Activated CD8-positive, alpha-beta memory T cell treated with anti-CD3 and anti-CD28 coated beads, Interleukin-2, amount 50 U/mL, for 4 hours (primary cell): ENCODE measurements at places on chromosomes 16 and 17.
A peak's percentile ranks its signal among the peaks of the same experiment; 100 is the strongest.

GRCh38 chr16:70159355-70160348 lies 13.9 kb upstream of the CLEC18C start:
- no peak for DNase-seq

GRCh38 chr17:48910370-48910769 lies 2.2 kb downstream of the UBE2Z start:
- no peak for DNase-seq

- DNase-seq: peak; percentile 80
Observed at GRCh38 chr17:58329035-58329809, 627 bp upstream of the TSPOAP1 start.

DNA sequence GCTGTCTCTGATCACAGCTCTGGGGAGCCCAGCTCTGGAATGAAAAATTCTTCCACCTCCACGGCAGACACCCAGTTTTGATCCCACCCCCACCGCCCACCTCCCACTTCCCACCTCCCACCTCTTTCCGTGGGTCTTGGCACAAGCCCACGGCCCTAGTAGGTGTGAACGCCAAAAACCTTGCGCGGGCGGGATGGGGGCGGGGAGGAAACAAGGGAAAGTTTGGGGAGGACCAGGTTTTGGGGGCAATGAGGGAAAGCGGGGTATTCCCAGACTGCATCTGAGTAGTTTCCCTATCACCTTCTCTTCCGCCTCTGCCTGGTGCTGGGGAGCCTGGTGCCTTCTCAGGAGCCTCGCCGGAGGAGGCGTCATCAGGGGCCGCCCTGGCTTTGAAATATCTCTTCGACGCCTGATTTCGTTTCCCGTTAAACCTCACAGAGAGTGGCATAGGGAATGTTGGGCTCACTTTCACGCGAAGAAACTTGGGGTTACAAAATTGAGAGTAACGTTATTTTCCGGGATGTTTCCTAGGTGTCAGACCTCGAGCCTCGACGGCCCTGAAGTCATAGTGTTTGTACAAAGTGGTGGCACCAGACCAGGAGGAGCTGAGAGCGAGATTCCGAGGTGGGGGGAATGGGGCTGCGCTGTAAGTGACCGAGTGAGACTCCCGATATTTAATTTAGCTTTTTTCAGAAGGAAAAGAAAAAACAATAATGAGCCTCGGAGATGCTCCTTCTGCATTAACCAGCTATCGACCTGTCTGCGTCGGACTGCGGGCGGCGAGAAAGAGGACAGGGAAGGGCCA lies 1.6 kb upstream of the IRX3 start:
- no peak for DNase-seq

GRCh38 chr16:19959736-19960135 lies 75.1 kb upstream of the GPRC5B start:
- DNase-seq: no peak

DNA sequence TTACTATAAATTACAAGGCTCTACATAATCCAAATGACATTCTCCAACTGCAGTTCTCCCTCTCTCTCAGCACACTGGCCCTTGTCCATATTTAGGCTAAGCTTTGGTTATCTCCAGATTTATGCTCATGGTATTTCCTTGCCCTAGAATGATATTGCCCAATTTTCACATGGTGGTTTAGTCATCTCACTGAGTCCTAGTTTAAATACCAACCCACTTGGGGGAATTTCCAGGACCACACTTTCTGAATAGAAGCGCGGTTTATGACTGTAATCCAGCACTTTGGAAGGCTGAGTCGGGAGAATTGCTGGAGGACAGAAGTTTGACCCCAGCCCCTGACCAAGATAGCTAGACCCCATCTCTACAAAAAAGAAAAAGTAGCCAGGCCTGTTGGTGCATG lies 280.1 kb upstream of the MON1B start:
- no peak for DNase-seq

DNA sequence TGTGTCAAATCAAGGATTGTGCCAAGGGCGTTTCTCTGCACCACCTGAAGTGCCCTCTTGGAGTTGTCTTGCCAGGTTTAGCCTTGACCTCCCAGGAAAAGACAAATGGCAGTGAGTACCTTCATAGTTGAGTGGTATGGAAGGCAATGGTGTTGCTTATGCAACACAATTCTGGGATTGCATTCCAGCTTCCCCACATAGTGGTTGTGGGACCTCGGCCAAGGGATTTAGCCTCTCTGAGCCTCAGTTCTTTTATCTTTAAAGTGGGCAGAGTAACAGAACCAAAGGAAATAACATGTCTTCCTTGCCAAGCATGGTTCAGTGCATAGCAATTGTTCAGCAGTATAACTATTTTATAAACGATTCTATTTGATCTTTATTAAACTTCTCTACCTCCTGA lies 49.4 kb downstream of the CCDC42 start:
- no peak for DNase-seq

GRCh38 chr17:8838551-8839095 lies 28.9 kb downstream of the PIK3R6 start:
- no peak for DNase-seq

DNA sequence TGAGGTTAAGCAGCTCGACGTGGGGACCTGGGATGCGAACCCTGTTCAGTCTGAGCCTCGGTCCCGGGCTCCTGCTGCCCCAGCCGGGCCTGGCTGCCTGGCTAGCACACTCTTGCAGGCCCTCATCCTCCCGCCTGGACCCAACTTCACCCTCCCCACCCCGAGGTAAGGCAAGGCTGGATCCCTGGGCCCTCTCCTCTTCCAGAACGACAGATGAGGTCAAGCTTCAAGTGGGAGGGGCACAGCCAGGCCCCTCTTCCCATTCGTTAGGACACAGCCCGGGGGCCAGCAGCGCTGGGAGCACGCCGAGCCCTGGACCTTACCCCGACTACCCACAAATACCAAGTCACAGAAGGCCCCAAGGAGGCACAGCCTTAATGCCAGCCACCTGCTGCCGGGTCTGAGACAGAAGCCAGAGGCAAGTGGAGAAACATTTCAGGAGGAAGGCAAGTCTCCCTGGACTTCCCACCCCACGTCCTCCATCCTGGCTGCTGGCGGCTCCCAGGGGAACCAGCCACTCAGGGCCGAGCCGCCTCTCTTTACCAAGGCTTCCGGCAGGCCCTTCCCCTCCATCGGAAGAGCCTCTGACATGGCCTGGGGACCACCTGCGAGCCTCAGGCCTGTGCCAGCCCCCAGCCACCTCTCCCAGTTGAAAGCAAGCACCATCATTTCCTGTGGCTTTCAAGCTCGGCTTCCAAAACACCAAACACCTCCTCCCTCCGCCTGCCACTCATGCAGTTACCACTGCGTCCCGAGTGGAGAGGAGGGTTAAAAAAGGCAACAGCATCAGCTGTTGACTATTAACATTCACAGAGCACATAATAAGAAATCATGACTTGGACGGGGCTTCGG lies 59.9 kb downstream of the RPH3AL start:
- no peak for DNase-seq

DNA sequence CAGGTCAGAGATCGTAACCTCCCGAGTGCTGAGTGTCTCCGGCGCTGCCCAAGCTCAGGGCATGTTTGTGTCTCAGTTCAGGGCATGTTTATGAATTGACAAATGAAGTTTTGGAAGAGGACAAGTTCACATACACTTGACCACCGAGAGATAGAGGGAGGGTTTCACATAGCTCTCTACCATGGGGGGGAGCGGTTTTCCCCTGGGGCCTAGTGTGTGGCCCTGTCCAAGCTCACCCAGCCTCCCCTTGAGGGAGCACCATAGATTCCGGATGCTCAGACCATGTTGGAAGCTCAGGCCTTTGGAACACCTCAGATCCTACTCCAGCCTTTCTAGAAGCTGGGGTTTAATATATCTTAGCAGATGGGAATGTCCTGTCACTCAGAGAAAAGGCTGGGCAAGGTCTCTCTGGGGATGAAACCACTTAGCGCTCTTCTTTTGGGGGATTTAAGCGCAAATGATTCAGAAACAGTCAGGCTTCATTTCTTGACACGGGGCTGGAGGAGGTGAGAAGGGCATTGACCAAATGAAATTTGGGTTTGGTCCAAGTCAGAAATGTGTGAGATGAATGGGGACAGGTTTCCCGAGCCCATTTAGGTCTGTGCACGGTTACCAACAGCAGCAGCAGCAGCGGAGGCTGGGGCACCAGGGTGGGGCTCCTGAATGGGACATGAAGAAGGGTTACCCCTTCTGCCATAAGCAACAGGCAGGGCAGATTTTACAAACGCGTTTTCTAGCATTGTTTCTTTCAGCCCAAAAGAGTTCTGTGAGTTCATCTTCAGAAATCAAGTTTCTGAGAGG lies 96.6 kb downstream of the METRNL start:
- DNase-seq: no peak

- peak; percentile 40 for DNase-seq
Observed at GRCh38 chr17:76493505-76494167, 7.6 kb downstream of the RHBDF2 start.

- DNase-seq: no peak
Observed at GRCh38 chr16:9094011-9094846, 2.8 kb downstream of the HAPSTR1 start.

- no peak for DNase-seq
Observed at GRCh38 chr17:60170835-60171752, 21.3 kb downstream of the CA4 start.

DNA sequence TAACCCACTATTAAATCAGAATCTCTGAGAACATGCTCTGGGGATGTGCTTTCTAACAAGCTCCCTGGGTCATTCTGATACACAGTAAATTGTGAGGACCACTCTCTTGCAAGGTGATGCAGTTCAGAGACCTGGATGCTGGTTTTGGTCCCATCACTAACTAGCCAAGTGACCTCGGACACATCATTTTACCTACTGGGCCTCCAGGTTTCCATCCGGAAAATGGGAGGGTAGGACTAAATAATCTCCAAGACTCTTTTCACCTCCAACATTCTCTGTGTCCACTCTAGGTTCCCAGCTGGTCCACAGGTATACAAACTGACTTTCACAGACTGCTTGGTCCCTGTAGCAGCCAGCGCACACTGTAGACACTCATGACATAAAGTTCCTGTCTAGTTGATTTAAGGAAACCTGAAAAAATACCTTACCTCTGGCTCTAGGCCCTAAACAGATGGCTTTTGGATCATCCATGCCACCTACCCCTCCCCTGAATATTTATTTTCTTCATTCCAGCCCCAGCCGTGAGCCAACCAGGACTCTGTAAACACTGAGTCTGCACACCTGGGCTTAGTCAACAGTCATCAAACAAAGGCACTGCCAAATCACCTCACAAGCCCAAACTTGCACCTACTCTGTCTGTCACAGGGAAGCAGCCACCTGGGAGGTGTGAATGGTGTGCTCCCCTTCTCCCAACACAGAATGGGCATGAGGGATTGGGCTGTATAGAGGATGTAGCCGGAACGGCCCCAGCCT lies 51.3 kb upstream of the MRPS23 start:
- no peak for DNase-seq

DNA sequence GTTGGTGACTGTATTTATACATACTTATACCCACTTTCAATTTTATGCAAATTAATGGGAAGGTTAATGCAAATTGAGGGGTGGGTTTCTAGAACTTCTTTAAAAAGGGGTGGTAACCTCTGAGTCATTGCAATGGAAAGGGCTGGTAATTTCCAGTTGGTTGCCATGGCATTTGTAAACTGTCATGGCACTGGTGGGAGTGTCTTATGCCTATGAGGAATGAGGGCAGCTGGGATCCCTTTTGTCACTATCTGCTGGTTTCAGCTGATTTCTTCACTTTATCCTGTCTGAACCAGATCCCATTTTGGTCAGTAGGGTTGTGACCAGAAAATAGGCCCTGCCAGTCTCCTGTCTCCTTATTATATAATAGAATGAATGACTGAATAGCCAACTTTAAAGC lies 1006.7 kb upstream of the GOT2 start:
- no peak for DNase-seq

DNA sequence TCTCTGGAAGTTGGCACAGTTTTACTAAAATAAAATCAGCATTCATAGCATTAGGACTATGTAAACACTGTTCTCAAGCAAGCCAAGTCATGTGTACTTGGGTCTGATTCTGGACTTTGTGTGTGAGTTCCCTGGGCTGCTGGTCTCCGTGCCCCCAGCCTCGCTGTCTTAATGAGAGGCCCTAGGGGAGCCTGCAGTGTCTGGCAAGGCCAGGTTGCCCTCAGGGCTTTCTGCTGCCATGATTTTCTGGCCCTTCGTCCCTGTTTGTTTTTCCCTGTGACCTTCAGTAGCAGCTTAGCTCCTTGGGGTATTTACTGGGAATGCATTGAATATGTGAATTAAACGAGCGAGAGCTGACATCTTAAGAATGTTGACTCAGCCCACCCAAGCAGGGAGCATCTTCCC lies 161.8 kb downstream of the RPTOR start:
- no peak for DNase-seq

- no peak for DNase-seq
Observed at GRCh38 chr17:78559749-78560368, 17.3 kb downstream of the DNAH17 start.

DNA sequence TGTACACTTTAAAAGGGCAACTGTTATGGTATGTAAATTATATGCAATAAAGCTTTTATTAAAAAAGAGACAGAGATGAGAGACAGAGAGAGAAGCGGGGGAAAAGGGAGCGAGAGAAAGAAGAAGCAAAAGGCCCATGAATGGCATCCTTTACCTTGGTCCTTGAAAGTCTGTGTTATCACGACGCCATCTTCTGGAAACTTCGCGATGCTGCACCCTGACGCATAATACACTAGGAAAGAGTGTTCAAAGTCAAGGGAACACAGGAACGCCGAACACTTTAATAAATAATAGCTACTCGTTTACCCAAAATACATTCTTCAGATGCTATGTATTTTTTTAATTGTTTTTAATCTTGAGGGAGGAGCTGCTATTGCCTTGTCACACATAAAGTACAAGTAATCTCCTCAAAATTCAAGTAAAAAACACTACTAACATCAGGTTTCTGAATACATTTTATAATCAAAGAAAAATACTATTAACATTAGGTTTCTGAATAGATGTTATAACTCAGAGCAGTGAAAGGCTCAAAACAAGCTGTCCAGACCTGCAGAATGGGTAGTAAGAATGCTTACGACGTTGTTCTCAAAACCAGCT lies 23.0 kb upstream of the SLC38A8 start:
- no peak for DNase-seq

DNA sequence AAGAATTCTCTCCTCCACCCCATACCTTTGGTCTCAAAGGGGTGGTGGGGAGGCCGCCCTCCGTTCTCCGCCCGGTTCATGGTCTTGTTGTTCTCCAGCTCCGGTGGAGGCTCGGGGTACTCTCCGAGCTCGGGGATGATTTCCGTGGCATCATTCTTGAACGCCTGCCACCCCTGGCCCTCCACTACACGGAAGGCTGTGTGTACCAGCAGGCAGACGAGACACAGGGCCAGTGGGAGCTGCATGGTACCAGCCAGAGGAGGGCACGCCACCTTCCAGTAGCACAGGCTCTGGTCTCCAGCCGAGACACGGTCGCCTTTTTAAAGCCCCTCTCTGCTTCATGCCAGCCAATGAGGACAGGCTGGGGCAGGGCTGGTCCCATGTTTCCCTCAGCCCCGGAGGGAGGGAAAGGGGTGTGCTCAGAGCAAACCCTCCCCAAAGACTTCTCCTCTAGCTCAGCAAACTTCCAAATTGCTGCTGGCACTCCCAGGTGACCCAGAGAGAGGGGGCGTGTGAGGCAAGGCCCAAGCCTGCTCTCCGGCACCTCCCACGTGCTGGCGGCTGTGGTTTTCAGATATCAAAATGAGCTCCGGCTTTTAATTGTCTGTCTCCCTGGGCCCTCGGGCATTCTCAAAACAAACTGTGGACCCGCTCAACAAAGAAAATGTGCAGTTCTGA lies at the start of gene SOST:
Gene SOST (minus strand): TSS at position 295 of the 678 bp plus-strand sequence. CDS start 50 bp downstream, at position 245.
- DNase-seq: no peak
